ENCODE measurements at places on chromosomes 3 and 15. TPM values are rescaled to one million over a fixed set of nuclear protein-coding genes. Genes with fewer than 3 reads are reported as not detected.

The PLAAT1 gene
- 0.09 TPM for total RNA-seq

The PLA2G4E gene
- not detected for total RNA-seq

The DPPA2 gene
- not detected for total RNA-seq

The CHDH gene
- 0.11 TPM for total RNA-seq

The TSEN2 gene
- 7.6 TPM for total RNA-seq

The CHRM5 gene
- 0.22 TPM for total RNA-seq

The XYLB gene
- total RNA-seq: 2.1 TPM

The RTP4 gene
- total RNA-seq: 2.1 TPM

The RASGRF1 gene
- 0.98 TPM for total RNA-seq

The GPR27 gene
- total RNA-seq: not detected

The ADAMTS9 gene
- total RNA-seq: 31.8 TPM

The PRKCI gene
- total RNA-seq: 25.0 TPM

The SNURF gene
- 33.3 TPM for total RNA-seq

The HES1 gene
- total RNA-seq: 84.6 TPM

The CEMIP gene
- total RNA-seq: 0.17 TPM

The ACAN gene
- under 0.01 TPM for total RNA-seq

The P4HTM gene
- total RNA-seq: 3.2 TPM

The LMAN1L gene
- total RNA-seq: not detected

The CRTC3 gene
- 8.6 TPM for total RNA-seq

The TM4SF18 gene
- total RNA-seq: 258 TPM

The PDHB gene
- 60.3 TPM for total RNA-seq

The TMEM158 gene
- 2.0 TPM for total RNA-seq
